ENCODE measurements at places on chromosomes 2 and 18.

GRCh38 chr2:105977212-105977611 lies 216.9 kb downstream of the UXS1 start:
- no peak overlapping the region for H3K4me3 ChIP-seq
- peak; percentile 39 for DNase-seq
- peaks cover 38% of the 10 kb centered on the region for H3K4me1 ChIP-seq
- H3K27ac ChIP-seq = no peak overlapping the region
- H3K36me3 ChIP-seq = no peaks in the 10 kb centered on the region
- H3K27me3 ChIP-seq = no peaks in the 10 kb centered on the region

DNA sequence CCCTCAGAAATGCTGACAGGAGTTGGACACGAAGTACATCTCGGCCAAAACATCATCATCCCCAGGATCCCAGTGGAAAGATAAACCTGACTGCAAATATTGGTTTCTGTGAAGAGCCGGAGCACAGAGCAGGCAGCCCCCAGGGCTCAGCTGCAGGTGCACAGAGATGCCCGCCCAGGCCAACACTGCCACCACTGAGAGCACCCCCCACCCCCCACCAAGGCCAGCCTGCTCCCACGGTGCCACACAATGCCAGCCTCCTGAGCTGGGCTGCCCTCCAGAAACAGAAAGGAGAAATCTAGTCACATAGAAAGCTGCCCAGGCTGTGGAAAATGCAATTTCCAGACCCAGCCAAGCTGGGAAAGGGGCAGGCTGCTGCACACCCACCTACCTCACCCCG lies 71.7 kb downstream of the GALNT14 start:
- peaks cover 3% of the 10 kb centered on the region for H3K27me3 ChIP-seq
- DNase-seq = no peak
- no peaks in the 10 kb centered on the region for H3K4me1 ChIP-seq
- no peak overlapping the region for H3K27ac ChIP-seq
- H3K4me3 ChIP-seq = no peak overlapping the region
- H3K36me3 ChIP-seq = no peaks in the 10 kb centered on the region

GRCh38 chr2:29113891-29114321 lies 1.3 kb upstream of the CLIP4 start:
- DNase-seq = no peak
- H3K27me3 ChIP-seq = no peaks in the 10 kb centered on the region
- no peak overlapping the region for H3K27ac ChIP-seq
- peaks cover 33% of the 10 kb centered on the region for H3K4me1 ChIP-seq

- no peak for DNase-seq
- no peaks in the 10 kb centered on the region for H3K36me3 ChIP-seq
- no peak overlapping the region for H3K27ac ChIP-seq
- no peaks in the 10 kb centered on the region for H3K27me3 ChIP-seq
Measured at GRCh38 chr2:42156721-42157120, 12.4 kb upstream of the EML4 start.

DNA sequence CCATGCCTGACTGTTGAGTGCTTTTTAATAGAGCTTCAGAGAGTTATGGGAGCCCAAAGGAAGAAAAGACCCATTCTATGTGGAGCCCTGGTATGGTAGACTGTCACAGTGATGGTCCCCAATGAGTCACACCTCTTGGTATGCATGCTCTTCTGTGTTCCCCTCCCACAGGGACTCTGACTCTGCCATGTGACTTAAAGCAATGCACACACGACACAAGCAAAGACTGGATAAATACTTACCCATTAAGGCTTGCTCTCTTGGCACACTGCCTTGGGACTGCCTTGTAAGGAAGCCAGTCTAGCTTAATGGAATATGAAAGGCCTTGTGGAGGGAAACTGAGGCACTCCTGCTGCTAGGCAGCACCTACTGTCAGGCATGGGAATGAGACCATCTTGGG lies 16.7 kb upstream of the DTNB start:
- no peak for DNase-seq
- no peaks in the 10 kb centered on the region for H3K27me3 ChIP-seq
- no peaks in the 10 kb centered on the region for H3K4me1 ChIP-seq
- no peak overlapping the region for H3K27ac ChIP-seq
- H3K36me3 ChIP-seq = no peaks in the 10 kb centered on the region
- H3K4me3 ChIP-seq = no peak overlapping the region

- no peak for DNase-seq
- H3K36me3 ChIP-seq = no peaks in the 10 kb centered on the region
- no peak overlapping the region for H3K4me3 ChIP-seq
- H3K27me3 ChIP-seq = no peaks in the 10 kb centered on the region
- peaks cover 25% of the 10 kb centered on the region for H3K4me1 ChIP-seq
- no peak overlapping the region for H3K27ac ChIP-seq
Measured at GRCh38 chr2:61011678-61012077, 5.8 kb upstream of the PEX13 start.

DNA sequence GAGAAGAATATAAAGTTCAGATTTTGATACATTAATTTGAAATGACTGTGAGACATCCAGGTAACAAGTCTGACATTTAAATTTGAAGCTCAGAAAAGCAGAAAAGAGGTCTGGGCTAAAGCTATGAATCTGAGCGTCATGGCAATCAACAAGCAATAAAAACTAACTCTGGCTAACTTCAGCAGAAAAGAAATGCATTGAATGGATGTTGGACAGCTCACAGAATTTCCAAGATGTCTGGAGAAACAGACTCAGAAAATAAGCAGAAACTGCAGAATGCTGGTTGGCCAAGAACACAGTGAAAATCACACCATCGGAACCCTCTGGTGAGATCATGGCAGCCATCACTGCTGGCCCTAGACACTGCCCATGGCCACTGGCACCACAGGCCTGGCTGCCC lies 366.6 kb downstream of the METTL4 start:
- H3K4me1 ChIP-seq = no peaks in the 10 kb centered on the region
- no peak overlapping the region for H3K4me3 ChIP-seq
- H3K27ac ChIP-seq = no peak overlapping the region
- DNase-seq = no peak
- no peaks in the 10 kb centered on the region for H3K36me3 ChIP-seq

DNA sequence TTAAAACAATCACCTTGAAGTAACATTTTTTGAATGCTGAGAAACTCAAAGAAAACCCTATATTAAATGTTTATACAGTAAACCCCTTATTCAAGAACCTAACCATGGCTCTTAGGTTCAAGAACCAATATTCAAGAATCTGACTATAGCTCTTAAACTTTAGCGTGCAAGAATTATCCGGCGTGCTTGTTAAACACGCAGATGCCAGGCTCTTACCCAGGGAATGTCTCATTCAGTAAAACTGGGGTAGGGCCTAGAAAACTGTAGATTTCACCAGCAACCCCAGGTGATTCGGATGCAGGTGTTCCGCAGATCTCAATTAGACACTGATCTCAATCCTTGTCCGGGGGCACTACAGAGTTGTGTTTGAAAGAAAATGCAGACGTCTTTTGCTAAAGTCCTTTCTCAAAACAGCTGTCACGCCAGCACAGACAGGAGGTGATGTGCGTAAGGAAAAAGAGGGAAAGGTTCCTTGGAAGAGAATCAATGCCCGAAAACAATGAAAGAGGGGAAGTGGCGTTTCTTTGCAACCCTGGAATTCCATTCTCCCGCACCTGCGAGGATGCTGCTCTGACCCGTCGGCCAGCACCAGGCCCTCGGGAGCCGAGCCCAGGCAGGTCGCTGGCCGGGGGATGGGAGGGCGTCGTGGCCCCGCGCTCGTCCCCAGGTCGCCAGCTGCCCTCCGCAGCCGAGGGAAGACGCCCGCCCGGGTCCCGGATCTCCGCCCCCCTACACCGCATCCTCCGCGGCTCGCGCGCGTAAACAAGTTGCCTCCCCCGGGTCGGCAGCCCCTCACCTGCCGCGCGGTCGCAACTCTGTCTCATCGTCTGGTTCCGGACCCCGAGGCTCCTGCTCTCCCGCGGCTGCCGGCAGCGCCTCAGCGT lies 851 bp downstream of the EIF2AK3 start:
- peak; percentile 67 for DNase-seq
- H3K36me3 ChIP-seq = no peaks in the 10 kb centered on the region
- H3K4me3 ChIP-seq = peak overlapping the region; percentile 92
- H3K4me1 ChIP-seq = peaks cover 8% of the 10 kb centered on the region
- peak overlapping the region; percentile 94 for H3K27ac ChIP-seq
- no peaks in the 10 kb centered on the region for H3K27me3 ChIP-seq

Data from activated CD8-positive, alpha-beta T cell treated with anti-CD3 and anti-CD28 coated beads for 36 hours (primary cell).